Stimulated activated CD4-positive, alpha-beta T cell treated with anti-CD3 and anti-CD28 coated beads, Interleukin-15, amount 100 ng/mL, for 48 hours (primary cell): ENCODE measurements at places on chromosomes 3 and 15.

- no peak for DNase-seq
Observed at GRCh38 chr3:131728898-131729642, 226.3 kb upstream of the MRPL3 start.

DNA sequence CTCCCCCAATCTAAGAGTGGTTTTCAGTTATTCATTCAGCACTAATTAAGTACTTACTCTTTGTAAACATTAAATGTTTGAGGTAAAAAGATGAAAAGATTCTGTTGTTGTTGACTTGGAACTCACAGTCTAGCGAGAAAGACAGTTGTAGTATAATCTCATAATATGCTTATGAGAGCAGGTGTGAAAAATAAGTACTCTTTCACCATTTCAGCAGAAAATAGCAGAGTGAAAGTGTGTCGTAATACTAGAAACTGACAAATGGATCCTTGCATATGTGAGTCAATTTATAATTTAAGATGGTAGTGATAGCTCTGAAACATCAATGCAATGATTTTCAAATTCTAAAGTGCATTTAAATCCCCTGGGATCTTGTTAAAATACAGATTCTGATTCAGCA, 618.8 kb upstream of the CCDC54 start:
- DNase-seq = no peak

- no peak for DNase-seq
Observed at GRCh38 chr3:157667493-157667892, 164.3 kb upstream of the VEPH1 start.

DNA sequence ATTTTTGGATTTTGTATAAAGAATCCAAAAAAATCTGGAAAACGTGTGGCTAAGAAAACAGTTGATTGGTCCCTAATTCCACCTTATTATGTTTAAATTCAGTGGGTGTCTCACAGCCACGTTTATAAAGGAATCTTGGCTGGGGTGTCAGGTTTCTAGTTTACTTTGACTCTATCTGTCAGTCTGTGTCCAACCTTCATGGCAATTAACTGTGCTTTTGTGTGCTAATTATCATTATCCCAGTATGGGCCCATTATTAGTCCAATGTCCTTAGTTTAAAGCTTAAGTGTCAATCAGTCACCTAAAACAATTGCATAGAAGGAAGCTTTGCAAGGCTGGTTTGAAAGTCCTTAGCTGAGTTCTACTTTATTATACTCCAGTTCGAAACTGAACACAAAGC, 3.7 kb upstream of the CNTN4 start:
- no peak for DNase-seq

GRCh38 chr3:124843047-124843446, 44.1 kb downstream of the ITGB5 start:
- no peak for DNase-seq

- DNase-seq = no peak
Observed at GRCh38 chr3:117919621-117920020, 1115.0 kb downstream of the IGSF11 start.

DNA sequence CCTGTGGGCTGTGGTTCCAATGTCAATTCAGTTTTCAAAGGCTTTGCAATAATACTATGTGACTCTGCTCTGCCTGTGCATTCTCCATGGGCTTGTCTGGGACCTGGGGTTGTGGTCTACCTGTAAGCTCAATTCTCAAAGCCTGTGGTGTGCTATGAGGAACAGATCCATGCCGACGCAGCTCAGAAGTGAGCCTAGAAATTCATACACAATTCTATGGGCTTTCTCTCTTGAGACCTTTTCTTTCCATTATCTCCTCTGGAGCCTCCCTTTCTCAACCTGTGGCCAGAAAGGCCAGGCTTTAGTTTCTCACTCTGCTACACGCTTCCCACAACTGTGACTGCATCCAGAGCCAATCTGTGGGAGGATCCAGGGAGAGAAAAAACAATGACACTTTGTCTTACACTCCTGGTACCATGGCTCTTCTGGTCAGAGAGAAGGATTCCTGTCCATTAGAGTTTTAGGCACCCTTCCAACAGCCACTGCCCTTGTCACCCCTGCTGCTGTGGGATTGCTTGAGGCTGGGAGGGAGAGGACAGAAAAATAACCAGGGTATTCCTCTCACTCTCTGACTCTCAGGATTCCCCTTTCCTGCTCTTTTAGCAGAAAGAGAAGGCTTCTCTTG, 34.1 kb upstream of the KLF13 start:
- DNase-seq = no peak

DNA sequence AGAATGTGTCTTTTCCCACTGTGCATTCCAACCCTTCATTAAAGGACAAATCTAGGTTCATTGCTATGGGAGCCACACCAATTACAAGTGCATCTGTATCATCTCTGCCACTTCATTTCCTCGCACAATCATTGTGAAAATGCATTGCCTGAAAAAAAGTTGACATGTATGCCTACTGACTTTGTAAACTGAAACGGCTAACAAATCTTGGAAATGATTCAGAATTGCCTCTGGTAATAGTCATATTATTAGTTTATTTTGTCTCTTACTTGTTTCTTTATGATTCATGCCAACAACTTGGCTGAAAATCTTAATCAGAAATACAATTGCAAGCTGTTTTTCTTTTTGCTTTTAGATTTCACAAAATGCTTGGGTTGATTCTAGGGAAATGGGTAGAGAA, 497.1 kb downstream of the ZIC1 start:
- no peak for DNase-seq
